ENCODE measurements at places on chromosomes 5 and 9.

DNA sequence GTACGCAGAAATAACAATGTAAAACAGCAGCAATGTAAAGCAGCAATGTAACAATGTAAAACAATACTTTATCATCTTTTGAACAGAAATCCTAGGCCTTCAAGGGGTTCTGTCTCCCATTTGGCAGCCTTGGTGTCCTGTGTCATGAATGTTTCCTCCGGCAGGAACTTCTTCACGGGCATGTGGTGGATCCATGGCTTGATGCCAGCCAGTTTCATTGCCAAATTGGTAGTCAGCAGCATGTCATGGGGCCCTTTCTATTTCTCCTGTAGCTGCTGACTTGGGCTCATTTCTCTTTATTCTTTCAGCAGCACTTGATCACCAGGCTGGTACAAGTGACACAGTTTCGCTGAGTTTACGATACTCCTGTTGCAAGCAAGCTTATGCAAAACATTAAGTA is 275.3 kb downstream of the HTR1A start:
- no peak for DNase-seq

DNA sequence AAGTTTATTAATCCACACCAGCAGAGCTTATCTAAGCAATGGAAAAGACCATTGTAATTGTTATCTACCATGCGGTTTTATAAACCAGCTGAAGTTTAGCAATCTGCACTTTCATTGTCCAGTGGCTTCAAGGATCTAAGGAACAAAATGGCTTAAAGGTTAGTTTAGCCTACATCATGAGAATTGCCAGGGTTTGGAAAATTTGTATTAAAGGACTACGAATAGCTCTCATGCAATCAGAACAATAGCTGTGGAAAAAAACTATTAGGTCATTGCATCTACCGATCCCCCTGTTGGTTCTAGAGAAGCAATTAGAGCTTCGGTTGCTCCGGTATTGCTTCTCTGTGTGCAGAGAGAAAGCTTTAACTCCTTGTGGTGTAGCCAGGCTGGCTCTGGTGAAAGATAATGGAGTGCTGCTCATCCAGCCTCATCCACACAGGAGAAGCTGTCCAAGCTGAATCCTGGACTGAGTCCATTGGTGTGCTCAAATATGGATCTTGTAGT is 86.3 kb upstream of the SLC12A2 start:
- no peak for DNase-seq

DNA sequence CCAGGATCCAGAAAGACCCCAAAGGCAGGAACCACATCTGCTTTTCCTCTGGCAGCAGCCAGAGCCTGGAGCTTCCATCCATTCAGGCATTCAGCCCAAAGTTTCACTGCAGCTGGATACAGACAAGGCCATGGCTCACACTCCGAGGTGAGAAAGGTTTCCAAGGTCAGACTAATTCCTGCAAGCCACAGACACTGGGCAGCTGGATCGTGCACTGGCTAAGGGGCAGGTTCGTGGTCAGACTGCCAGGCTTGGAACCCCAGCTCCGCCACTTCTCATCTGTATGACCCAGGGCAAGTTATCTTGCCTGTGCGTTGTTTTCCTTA is 36.9 kb downstream of the SPOCK1 start:
- no peak for DNase-seq

DNA sequence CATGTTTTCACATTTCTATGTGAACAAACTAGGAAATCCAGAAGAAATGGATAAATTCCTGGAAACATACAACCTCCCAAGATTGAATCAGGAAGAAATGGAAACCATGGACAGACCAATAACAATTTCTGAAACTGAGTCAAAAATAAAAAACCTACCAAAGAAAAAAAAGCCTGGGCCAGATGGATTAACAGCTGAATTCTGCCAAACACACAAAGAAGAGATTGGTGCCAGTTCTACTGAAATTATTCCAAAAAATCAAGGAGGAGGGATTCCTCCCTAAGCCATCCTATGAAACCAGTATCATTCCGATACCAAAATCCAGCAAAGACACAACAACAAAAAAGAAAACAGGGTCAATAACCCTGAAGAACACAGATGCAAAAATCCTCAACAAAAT is 166.9 kb upstream of the FBXL7 start:
- DNase-seq: no peak

DNA sequence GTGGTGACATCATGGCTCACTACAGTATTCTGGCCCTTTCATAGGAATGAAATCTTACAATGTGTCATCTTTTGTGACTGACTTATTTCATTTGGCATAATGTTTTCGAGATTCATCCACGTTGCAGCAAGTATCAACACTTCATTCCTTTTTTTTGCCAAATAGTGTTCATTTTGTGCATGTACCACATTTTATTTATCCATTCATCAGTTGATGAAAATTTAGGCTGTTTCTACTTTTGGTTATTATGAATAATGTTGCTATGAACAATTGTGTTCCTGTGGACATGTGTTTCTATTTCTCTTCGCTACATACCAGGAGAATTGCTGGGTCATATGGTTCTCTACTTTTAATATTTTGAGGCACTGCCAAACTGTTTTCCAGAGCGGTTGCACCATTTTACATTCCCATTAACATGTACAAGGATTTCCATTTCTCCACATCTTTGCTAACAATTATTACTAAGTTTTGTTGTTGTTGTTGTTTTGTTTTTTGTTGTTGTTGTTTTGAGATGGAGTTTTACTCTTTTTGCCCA is 43.5 kb downstream of the RMI1 start:
- DNase-seq: no peak

- DNase-seq: no peak
Measured at GRCh38 chr9:11319538-11319937, 706.7 kb upstream of the PTPRD start.

DNA sequence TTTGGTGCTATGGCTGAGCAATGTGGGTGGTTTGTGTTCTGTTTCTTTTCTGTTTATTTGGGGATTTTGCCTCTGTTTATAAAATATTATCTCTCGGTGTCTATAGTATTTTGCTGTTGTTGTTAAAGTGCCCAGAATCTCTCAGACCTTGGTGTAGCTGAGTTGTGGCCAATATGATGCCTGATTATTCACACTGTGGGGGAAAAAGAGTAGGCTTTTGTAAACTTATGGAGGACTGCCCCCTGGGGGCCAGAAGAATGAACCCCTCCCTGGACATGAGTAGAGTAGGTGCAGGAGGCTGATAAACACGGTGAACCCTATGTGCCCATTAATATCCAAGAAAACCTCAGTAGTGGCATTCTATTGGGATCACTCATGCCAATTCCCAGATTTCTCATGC is 49.0 kb upstream of the DPYSL3 start:
- no peak for DNase-seq

DNA sequence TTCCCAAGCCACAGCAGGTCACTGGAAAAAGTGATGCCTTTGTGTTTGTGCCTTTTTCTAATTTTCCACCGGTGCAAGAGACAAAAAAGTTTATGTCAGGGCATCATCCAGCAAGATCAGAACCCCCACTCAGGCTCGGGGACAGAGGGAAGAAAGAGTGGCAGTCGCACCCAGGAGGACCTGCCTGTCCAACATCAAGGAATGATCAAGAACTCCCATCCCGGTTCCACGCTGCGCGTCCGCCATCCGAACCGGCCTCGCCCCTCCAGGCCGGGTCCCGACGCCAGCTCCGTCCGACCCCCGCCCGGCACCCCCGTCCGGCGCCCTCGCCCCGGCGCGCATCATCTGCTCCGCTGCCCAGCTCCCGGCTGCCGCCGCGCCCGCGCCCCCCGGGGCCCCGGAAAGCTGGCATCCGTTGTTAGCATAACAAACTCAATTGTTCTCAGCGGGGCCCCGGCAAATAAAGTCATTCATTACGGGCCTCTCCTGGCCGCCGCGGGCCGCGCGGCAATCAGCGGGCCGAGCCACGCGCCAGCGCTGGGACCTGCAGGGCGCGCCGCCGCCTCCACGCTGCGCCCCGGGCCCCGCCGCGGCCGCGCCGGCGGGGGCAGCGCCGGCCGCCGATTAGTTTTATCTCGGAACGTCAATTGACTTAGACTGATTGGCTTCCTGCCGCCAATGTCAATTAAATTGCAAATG is 48.1 kb downstream of the PAX5 start:
- no peak for DNase-seq

- no peak for DNase-seq
Measured at GRCh38 chr5:56961746-56962145, 9.8 kb upstream of the MIER3 start.

- no peak for DNase-seq
Measured at GRCh38 chr5:167767795-167768194, 523.6 kb upstream of the WWC1 start.

GRCh38 chr5:142079306-142079721 is 29.3 kb upstream of the NDFIP1 start:
- DNase-seq: no peak

DNA sequence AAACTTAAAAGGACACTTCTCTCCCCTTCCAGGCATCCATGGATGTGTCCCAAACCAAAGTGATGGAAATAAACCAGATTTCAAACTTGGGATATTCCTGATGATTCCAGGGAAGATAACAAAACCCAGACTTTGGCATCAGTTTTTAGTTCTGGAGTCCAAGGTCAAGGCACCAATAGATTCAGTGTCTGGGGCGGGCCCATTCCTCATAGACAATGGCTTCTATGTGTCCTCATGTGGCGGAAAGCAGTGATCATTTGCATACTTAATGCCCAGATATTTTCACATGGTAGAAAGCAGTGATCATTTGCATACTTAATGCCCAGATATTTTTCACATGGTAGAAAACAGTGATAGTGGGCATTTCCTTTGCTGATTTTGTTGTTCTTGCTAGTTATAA is 151.4 kb upstream of the DAP start:
- no peak for DNase-seq

- peak; percentile 29 for DNase-seq
Measured at GRCh38 chr9:89542401-89543021, 44.6 kb upstream of the SEMA4D start.

DNA sequence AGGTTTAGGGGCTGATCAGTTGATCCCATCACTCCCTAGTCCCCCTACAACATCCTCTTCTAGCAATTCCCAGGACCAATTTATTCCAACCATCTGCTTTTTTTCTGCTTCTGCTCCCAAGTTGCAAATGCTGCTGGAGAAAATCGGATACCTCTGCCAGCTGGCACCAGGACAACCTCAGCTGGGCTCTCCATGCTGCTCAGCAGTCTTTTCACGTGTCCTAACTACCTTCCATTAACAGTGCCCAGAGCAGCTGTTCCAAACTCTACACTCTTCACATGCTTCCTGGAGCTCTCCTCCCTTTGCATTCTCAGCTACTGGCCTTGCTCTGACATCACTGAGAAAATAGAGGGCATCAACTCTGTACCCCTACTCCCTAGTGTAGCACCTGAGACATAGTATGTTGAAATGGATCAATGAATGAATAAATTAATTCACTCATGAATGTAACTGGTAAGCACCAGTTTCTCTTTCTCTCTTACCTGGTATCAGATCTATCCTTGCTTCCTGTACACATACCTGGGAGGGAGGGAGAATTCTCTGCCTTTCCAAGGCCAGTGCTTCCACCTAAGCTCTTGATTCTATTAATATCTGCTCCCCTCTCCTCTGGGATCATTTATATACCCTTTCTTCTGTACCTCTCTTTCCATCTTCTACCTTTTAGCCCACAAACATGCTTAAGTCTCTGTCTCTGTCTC is 191.0 kb downstream of the RAB3C start:
- peak; percentile 15 for DNase-seq

- DNase-seq: no peak
Measured at GRCh38 chr9:113651896-113652295, 188.4 kb downstream of the RGS3 start.

GRCh38 chr5:137179203-137179602 is 319.9 kb downstream of the SPOCK1 start:
- DNase-seq: no peak

Measured in nucleus accumbens (tissue), 56 donors.